ENCODE measurements at places on chromosomes 6 and 20. TPM values are rescaled to one million over a fixed set of nuclear protein-coding genes. Genes with fewer than 3 reads are reported as not detected.

NFATC2 gene
- 0.28 TPM for total RNA-seq

GPLD1 gene
- 0.28 TPM for total RNA-seq

PXDC1 gene
- 66.4 TPM for total RNA-seq

HLA-G gene
- total RNA-seq = not detected

ARMC12 gene
- total RNA-seq = 0.28 TPM

ADGRG6 gene
- total RNA-seq = 22.5 TPM

ANKRD6 gene
- 0.28 TPM for total RNA-seq

FABP7 gene
- total RNA-seq = not detected

AVP gene
- total RNA-seq = not detected

OPRL1 gene
- total RNA-seq = 0.36 TPM

UBD gene
- not detected for total RNA-seq

ANKRD66 gene
- total RNA-seq = not detected

SIRT5 gene
- 5.0 TPM for total RNA-seq

BTN2A1 gene
- 11.4 TPM for total RNA-seq

BTNL2 gene
- total RNA-seq = not detected

SMLR1 gene
- not detected for total RNA-seq

DNAH8 gene
- under 0.01 TPM for total RNA-seq

PGC gene
- not detected for total RNA-seq

ARMH2 gene
- not detected for total RNA-seq

RGS17 gene
- total RNA-seq = 1.7 TPM

FBXO9 gene
- total RNA-seq = 36.1 TPM

GTF2H4 gene
- 13.4 TPM for total RNA-seq

MCUR1 gene
- total RNA-seq = 5.6 TPM

RAD21L1 gene
- total RNA-seq = under 0.01 TPM

ADGRF4 gene
- total RNA-seq = not detected

FOXC1 gene
- 1.3 TPM for total RNA-seq

POU5F1 gene
- total RNA-seq = not detected

OVOL2 gene
- total RNA-seq = not detected

FERMT1 gene
- 1.7 TPM for total RNA-seq

MTRF1L gene
- 11.1 TPM for total RNA-seq

NKX2-4 gene
- not detected for total RNA-seq

GPR6 gene
- total RNA-seq = not detected

SUMO4 gene
- total RNA-seq = 2.2 TPM

HRH3 gene
- total RNA-seq = not detected

KCNQ5 gene
- total RNA-seq = 1.7 TPM

IL17A gene
- not detected for total RNA-seq

TAF11 gene
- total RNA-seq = 24.2 TPM

BEND6 gene
- 10.6 TPM for total RNA-seq

AIF1 gene
- total RNA-seq = not detected

CTCFL gene
- not detected for total RNA-seq

KCNB1 gene
- total RNA-seq = not detected

HTR1B gene
- under 0.01 TPM for total RNA-seq

VWA7 gene
- 0.28 TPM for total RNA-seq

LAMP5 gene
- total RNA-seq = under 0.01 TPM

POFUT1 gene
- 25.5 TPM for total RNA-seq

SOX12 gene
- 1.1 TPM for total RNA-seq

TFAP2D gene
- total RNA-seq = not detected

SIRPD gene
- total RNA-seq = not detected

KIF25 gene
- total RNA-seq = not detected

FAM83C gene
- total RNA-seq = not detected

TBC1D22B gene
- total RNA-seq = 6.6 TPM

CFAP206 gene
- total RNA-seq = 0.28 TPM

MATN4 gene
- total RNA-seq = not detected

TRIM38 gene
- 6.7 TPM for total RNA-seq

FHL5 gene
- total RNA-seq = not detected

LAMA5 gene
- 0.90 TPM for total RNA-seq

All from IMR-90 (cell line).